ENCODE measurements at places on chromosomes 11 and 22. TPM values are rescaled to one million over a fixed set of nuclear protein-coding genes. Genes with fewer than 3 reads are reported as not detected.

DNA sequence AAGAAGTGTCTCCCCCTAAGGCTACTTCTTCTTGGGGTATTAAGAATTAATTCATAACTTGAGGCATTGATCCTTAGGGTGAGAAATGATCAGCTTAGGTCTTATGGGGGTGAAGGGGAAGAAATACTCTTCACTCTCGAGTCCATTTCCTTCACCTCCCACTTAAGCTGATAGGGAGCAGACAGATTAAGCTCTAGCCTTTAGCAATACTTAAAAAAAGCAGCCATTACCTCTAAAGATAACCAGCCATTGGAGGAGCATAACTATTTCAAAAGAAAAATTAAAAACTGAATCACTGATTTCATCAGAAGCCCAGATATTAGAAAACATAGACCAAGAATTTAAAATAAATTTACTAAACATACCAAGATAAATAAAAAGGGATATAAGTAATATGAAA is 60.5 kb downstream of the ENTHD1 start:
- DNase-seq = no peak
- H3K27ac ChIP-seq = no peak overlapping the region
- no peaks in the 10 kb centered on the region for H3K4me1 ChIP-seq
- no peaks in the 10 kb centered on the region for H3K36me3 ChIP-seq

DNA sequence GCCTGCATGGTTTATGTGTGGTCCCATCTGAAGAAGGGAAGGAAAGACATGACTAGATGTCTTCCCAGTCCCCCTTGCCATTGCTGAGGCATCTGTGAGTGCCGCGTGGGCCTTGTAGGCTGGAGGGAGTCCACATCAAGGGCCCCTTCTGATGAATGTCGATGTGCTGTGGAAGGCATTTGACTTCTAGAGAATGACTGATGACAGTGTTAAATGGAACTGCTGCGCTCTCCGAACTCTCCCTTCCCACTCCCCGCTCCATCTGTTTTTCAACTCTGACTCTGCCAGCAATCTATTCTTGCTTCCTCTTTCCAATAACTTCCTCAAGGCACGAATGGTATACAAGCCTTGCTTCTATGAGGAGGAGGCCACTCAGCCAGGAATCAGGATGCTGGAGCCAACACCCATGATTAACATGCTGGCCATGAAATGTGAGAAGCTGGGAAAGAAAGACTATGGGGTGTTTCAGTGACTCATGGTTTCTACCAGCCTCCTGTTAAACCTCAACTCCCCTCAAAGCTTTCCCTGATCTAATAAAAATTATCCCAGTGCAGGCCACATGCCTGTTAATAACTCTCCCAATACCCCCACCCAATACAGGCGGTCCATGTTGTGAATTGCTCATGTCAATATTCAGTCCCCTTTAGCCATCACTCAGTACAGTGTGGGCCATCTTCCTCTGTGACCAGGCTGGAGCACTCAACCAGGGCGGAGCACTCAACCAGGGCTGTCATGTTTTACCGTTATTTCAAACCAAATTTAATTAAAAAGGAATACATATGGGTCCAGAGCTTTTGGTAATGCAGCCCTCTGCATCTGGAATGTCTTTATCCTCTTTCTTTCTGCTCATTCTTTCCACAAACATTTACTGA is 46.4 kb upstream of the TBCEL start:
- peak; percentile 30 for DNase-seq
- H3K4me1 ChIP-seq = no peaks in the 10 kb centered on the region
- H3K27me3 ChIP-seq = peaks cover 94% of the 10 kb centered on the region

- H3K36me3 ChIP-seq = peaks cover 42% of the 10 kb centered on the region
- H3K27ac ChIP-seq = no peak overlapping the region
- no peak for DNase-seq
- H3K27me3 ChIP-seq = no peaks in the 10 kb centered on the region
- H3K4me1 ChIP-seq = no peaks in the 10 kb centered on the region
- H3K4me3 ChIP-seq = no peak overlapping the region
Measured at GRCh38 chr11:9738116-9738515, 74.2 kb downstream of the SWAP70 start.

The CAPN5 gene
- total RNA-seq = 0.49 TPM

The OR5A1 gene
- not detected for total RNA-seq

The SYT13 gene
- total RNA-seq = not detected
